ENCODE measurements at places on chromosomes 5 and 9. TPM values are rescaled to one million over a fixed set of nuclear protein-coding genes. Genes with fewer than 3 reads are reported as not detected.

The CDX1 gene
- not detected for total RNA-seq

GRCh38 chr5:34053133-34053532 is 10.1 kb upstream of the C1QTNF3 start:
- no peak for DNase-seq

- DNase-seq = no peak
Measured at GRCh38 chr5:31047621-31048020, 145.9 kb upstream of the CDH6 start.

GRCh38 chr9:113875459-113876150 is 504 bp upstream of the ZNF618 start:
- no peak for DNase-seq

- DNase-seq = no peak
Measured at GRCh38 chr5:137600721-137601360, 101.7 kb upstream of the SPOCK1 start.

DNA sequence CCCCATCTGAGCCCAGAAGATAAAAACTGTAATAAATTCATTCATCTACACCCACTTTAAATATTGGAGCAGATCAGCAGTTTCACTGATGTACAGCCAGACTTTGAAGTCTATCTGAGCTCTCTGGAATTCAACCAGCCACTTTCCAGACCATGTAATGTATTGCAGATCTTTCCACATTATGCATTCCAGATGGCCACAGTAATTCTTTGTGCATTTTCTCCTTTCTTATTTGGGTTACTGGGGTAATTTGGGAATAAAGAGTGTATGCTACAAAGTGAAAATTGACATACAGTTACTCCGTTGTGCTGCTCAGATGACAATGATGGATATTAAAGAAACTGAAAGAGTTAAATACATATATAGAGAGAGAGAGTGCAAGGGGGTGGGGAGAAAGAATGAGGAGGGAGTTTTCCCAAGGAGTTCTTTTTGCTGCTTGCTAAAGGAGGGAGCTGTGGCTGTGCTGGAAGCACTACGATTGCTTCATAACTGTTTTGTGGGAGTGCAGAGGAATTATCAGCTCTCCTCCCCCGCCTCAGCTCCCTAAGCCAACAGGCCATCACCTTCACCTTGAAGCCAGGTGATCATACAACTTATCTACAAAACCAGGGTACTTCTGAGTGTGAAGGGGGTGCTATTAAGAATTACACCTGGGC is 152.8 kb downstream of the GAS1 start:
- no peak for DNase-seq

Data from activated naive CD4-positive, alpha-beta T cell treated with anti-CD3 and anti-CD28 coated beads for 36 hours (primary cell).